ENCODE measurements at places on chromosomes 1 and 21.
A peak's percentile ranks its signal among the peaks of the same experiment; 100 is the strongest.

DNA sequence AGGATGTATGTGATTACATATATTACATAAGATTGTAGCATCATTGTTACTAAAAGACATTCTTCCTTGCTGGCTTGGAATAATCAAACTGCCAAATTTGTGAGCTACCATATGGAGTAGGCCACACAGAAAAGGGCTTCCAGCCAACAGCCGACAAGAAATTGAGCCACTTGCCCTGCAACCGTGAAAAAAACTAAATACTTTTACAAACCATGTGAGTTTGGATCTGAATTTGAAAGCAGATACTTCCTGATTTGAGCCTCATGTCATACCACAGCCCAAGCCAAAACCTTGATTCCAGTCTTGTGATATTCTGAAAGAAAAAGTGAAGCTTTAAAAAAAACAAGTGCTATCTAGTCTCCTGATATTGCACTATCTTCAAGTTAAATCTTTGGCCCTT is 55.6 kb upstream of the PRMT6 start:
- no peak for DNase-seq

DNA sequence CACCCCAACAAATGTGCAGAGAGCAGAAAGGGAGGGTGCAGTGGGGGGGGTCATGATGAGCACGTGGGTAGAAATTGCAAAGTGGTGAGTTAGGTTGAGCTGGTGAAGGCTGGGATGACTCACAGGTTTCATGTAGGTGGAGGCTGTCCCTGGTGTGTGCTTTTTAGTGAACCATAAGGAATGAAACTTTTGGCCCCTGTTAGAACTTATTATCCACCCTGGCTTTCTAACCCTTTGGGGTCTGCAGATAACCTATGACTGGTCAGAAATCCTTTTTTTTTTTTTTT is 46.9 kb downstream of the DOP1B start:
- peak; percentile 94 for DNase-seq

GRCh38 chr1:92907949-92908684 is 53.1 kb downstream of the DIPK1A start:
- peak; percentile 13 for DNase-seq

DNA sequence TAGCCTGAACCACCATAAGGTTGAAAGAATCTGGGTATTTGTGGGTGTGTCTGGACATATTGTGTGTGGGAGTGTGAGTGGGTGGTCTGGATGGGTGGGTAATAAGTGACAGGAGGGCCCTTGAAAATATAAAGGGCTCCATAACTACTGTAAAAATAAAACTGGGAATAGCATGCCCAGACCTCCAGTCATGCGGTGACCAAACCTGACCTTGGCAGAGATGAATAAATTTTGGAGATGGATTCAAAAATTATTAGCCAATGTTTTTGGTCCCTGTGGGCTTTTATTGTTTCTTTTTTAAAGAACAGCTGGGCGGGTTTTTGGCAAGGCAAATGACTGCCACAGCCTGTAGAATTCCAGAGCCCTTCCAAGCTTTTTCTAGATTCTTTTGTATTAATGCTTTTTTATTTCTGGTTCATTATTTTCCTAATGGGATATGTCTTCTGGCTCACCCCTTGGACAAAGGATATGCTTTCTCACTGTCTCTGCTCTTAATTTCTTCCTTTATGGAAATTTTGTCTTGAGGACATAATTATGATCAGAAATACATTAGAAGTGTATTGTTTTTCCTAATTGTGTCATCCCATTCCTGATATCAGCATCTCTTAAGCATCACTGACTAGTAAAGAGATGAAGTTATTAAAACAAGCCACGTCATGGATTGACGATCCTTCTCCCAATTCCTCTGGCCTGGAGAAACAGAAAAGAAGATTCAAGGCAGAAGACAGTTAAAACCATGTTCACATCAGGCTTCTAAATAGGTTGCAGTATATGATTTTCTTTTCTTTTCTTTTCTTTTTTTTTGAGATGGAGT is 69.5 kb downstream of the NTMT2 start:
- DNase-seq = no peak

DNA sequence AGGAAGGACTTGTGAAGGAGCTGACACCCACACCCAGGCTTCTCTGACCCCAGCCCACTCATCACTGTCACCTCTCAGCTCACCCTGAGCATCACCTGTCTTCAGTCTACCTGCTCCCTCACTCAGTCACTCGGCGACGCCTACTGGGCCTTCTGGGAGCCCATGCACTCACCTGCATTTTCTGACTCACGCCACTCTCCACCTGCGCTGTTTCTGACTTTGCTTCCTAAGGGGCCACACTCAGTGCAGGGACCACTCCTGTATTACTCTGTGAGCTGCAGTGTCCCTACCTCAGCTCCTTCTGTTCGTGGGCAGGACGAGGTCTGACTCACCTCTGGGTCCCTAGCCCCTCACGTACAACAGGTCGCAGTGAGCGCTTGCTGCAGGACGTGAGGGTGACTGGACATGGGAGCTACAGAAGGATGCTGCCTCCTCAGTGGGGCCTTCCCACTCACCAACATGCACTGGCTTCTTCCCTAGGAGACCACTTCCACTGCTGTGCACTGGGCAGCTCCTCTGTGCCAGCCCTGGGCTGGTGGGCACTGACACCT is 102.3 kb downstream of the GLIS1 start:
- DNase-seq = no peak

DNA sequence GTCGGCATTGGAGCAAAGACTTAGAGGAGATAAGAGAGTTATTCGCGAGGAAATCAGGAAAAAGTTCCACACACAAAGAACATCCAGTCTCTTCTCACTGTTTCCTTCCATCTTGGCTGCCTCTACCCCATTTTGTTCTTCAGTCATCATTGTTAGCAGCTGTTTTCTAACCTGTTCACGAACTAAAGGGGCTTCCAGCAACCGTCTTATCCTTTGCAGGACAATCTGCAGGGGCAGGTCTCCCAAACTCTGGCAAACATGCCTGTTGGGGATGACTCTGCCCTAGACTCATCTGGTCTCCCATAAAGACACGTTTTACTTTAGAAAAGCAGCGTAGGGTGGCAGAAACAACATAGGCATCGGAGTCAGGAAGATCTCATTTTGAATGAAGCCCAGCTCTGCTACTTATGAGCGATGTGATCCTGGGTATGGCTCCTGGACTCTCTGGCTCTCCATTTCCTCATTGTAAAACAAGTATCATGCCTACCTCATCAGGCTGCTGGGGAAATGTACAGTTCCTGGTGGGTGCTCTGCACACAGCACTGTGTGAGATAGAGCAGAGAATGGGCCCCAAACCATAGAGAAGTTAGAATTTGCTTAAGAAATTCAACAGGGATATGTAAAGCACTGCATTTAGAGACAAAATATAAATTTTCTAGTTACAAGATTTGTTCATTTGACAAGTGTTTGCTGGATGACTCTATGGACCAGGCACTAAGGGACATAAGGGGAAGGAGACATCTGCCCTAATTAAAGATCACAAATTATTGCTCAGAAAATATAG is 59.7 kb downstream of the MEF2D start:
- DNase-seq = no peak

GRCh38 chr1:25668931-25669573 is 52.5 kb downstream of the MAN1C1 start:
- DNase-seq = no peak

GRCh38 chr1:230326971-230327891 is 98.9 kb downstream of the PGBD5 start:
- no peak for DNase-seq

GRCh38 chr1:115184951-115185331 is 95.6 kb upstream of the TSPAN2 start:
- no peak for DNase-seq

- DNase-seq = no peak
Observed at GRCh38 chr1:167412072-167412471, 106.3 kb downstream of the CD247 start.

GRCh38 chr1:93591676-93592550 is 89.7 kb downstream of the BCAR3 start:
- no peak for DNase-seq

DNA sequence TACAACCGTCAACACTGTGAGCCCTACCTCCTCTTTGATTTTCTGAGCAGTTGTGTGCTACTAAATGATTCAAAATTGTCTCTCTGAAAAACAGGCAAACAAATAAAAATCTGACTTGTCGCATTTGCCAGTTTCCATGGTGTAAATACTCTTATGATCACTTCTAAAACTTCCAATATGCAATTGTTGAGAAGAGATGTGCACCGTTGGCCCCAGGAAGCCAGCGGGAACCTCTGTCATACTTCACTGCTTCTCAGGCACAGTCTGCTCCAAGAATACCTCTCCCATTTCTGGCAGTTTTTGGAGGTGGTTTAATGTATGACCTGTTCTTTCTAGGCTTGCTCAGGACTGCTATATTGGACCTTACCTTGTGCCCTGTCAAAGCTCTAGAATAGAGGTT is 196.0 kb upstream of the NCAM2 start:
- DNase-seq = no peak

- DNase-seq = no peak
Observed at GRCh38 chr1:112686417-112686816, 12.0 kb downstream of the MOV10 start.

DNA sequence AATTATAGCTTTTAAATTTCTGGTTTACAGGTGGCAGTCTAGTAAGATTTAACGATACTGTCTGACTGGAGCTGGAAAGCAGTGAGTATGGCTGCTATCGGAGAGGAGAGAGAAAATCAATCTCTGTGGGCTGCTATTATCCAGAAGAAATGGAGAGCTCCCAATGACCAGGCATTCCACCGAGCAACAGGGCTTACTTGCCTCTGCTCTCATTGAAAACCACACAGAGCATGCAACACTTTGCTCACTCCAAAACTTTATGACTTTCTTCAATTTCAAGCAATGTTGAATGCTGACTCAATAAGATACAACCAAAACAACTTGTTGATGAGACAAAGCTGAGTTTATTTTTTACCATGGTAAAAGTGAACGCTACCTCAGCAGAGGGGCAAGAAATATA is 337.0 kb upstream of the NCAM2 start:
- no peak for DNase-seq

DNA sequence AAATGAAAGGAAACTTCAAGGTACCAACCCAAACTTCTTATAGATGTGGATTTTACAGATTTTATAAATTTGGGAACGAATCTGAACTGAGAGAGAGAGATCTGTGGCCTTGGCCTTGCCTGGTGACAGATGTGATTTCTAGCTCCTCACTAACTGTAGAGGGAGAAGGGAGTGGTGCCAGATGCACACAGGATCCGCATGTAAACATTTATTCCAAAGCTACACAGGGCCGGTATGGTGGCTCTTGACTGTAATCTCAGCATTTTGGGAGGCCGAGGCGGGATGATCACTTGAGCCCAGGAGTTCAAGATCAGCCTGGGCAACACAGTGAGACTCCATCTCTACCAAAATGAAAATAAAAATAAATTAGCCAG is 77.1 kb downstream of the PGBD5 start:
- no peak for DNase-seq

GRCh38 chr1:59952065-59952464 is 25.5 kb upstream of the CYP2J2 start:
- DNase-seq = no peak

DNA sequence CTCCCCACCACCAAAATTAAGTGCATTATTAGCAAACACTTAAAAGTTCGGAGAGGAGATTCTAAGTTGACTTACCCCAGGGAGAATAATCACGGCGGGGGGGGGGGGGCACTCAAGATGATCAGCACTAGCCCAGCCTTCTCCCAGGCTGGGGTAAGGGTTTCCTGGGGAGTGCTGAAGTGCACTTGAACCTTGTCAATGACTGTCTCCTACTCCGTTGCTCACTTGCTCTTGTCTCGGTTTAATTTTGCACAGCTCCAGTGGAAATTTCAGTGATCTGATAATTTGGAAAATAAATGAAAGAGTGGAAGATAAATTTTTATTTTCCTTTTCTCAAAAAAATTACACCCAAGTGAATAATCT is 59.2 kb downstream of the PBX1 start:
- DNase-seq = no peak

DNA sequence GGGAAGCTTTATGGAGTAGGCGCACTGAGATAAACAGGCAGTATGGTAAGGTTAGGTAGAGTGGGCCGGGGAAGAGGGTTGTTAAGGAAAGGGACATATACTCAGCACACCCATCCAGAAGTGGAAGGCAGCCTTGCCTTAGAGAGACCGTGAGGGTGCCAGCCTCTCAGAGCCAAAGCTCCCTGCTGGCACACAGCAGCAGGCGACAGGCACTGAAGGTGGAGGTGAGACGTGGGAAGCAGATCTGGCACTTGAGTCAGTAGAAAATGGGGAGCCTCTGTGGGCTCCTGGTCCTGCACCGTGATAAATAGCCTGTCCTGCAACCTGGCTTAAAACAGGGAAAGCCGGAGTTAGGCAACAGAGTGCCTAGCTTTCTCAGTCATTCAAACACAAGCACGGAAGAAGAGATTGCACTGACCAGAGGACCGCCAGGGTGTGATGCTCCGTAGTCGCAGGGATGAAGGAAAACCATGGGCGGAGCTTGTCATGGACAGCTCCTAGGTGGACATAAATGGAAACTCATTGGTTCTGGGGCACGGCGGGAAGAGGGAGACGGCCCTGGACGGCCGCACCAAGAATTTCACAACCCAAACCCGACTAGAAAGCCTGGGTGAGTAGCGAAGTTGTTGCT is 15.5 kb downstream of the KCNK1 start:
- DNase-seq = no peak

DNA sequence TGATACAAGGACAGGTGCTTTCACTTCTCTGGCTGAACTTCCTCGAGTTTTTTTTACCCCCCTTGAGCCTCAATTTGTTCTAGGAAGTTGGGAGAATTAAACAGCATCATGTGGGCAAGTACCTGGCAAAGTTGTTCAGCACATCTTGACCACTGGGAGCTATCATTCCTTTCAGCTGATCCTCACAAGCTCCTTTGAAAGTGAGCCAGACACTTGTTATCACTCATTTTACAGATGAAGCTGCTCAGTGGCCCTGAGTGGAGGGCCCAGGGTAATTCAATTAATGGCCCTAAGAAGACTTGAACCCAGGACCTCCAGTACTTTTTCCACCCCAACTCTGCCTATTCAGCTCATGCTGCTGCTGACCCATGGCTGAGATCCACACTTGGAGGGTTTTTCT is 2.0 kb downstream of the RGS8 start:
- no peak for DNase-seq

DNA sequence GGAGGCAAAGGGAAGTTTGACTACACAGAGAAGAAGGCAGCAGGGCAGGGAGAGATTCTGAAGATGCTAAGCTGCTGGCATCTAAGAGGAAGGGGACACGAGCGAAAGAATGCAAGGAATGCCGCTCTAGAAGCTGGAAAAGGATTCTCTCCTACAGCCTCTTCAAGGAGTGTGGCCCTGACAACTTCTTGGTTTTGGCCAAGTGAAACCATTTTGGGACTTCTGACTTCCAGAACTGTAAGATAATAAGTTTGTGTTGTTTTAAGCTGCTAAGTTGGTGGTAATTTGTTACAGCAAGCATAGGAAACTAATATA is 28.5 kb downstream of the MGST3 start:
- DNase-seq = no peak

DNA sequence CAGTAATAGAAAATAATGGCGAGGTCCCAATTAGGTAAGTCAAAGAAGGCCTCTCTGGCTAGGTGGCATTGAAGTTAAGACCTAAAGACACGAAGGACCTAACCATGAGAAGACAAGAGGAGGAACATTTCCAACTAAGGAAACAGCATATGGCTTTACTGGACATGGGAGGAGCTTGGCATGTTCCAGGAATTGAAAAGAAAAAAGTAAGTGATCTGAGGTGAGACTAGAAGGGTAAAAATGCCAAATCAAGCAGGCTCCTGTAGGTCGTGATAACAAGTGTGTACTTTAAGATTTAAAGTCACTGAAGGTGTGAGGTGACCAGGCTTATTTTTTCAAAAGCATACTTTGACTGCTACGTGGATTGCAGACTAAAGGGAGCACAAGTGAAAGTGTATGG is 13.4 kb upstream of the CLCC1 start:
- no peak for DNase-seq

- no peak for DNase-seq
Observed at GRCh38 chr1:196896355-196896754, 8.5 kb downstream of the CFHR4 start.

GRCh38 chr1:200343874-200344273 is 66.0 kb downstream of the ZNF281 start:
- no peak for DNase-seq
